Stimulated activated CD8-positive, alpha-beta memory T cell treated with anti-CD3 and anti-CD28 coated beads, Interleukin-2, amount 100 ng/mL, for 1 hour (primary cell): ENCODE measurements at places on chromosomes 1 and 21.

- DNase-seq: no peak
Measured at GRCh38 chr1:160674415-160674814, 27.6 kb upstream of the SLAMF1 start.

DNA sequence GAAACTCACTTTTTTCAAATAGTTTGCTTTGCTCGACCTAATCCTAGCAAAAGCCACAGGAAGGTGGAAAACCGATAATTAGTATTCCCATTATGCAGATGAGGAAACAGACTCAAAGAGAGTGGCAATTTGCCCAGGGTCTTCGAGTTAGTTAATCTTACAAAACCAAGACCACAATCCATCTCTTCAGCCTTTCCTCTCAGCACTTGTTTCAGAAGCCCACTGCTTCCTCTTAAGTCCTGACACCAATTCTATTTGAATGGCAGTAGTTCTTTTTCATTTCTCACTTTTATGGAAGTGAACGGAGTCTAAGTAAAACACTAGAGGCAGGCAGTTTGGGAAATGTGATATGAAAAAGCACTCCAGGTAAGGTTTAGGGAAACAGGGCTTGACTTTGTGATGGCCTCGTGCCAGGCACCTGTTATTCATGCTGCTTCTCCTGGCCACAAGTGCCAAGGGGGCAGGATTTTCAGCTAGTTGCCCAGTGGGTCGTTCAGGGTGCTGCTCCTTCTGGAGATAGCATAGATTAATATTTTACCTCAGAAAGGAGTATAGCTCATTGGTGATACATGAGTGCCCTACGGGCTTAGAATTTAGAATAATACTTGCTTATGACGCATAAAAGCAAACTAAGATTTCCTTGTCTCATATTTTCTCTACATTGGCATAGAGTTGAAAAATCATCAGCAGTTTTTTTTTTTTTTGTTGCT is 76.6 kb upstream of the NRIP1 start:
- DNase-seq: no peak

DNA sequence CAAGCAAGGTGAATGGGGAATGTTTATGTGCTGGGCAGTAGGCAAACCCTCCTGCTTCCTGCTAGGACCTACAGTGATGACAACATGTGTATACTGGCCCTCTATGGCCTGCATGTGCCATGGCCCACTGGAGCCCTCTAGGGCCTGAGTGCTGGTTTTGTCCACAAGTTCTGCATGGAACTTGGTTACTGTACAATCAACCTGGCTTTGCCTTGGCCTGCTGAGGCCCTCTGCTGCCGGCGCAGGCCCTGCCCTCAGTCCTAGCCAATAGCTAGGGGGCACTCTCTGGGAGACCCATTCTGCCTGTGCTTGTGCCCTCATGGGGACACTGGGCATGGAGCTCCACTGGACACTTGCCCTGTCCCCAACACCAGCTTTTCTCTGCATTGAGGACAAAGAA is 138.6 kb upstream of the NGF start:
- no peak for DNase-seq

GRCh38 chr1:14955976-14956375 is 197.6 kb upstream of the TMEM51 start:
- DNase-seq: no peak

GRCh38 chr1:25718732-25719131 is 81.3 kb upstream of the SELENON start:
- DNase-seq: no peak

GRCh38 chr1:9014475-9015375 is 11.5 kb downstream of the SLC2A7 start:
- no peak for DNase-seq

- no peak for DNase-seq
Measured at GRCh38 chr1:185961664-185962063, 227.5 kb downstream of the HMCN1 start.

DNA sequence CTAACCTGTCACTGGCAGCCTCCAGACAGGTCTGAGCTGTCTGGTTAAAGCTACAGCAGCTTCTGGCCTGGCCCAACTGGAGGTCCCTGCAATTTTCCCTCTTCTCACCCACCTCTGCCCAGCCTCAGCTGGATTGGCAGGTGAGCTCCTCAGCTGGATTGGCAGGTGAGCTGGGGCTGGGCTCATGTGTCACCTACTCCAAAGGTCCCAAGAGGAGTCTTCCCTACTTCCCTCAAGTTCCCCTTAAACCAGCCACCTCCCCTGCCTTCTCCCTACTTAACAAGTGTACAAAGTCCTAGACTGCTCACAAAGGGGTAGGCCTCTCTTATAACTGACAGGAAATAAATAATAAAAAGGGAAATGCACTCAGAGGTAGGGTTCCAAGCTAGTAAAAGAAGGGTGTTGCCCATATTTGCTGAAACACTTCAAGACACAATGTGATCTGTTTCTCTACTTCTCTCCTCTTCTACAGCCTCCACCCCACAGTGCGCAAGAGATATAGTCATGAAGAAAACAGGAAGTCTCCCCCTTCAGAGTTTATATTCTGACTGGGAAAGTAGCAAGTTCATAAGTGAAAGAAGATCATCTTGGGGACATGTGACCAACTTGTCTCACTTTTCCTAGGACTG is at the start of gene GPA33:
Gene GPA33 (minus strand): TSS at position 64 of the 629 bp plus-strand sequence. CDS start 90 bp downstream, outside the sequence.
- DNase-seq: no peak

DNA sequence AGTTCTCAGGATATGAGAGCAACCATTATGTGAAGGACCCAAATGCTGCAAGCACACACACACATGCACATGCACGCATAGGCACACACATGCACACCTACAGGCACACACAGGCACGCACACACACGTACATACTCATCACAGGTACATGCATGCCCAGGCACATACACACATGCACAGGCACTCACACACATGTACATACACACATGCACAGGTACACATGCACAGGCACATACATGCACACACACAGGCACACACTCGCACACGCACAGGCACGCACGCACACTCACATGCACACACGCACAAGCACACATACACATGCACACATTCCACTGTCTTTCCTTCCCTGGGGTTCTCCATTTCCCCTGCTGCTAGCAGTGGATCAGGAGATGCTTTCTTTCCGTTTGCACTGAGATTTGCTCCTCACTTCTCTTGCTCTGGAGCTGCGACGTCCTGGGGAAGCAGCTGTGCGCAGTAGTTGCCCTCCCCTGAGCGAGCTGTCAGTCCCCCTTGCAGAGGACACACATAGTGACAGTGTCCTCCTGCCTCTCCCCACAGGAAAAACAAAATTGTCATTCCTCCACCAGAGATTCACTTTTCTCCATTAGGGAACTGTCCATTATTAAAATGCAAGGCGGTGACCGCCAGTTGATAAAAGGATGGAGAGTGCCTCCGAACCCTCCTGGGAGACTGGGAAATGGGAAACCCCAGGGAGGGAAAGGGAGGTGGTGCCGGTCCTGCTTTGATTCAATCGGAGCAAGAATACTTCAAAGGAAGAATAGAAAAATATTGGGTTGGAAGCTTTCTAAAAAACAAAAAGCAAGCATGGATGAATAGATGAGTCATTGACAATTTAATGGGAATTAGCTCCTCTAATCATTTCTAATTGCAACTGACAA is 69.5 kb downstream of the WDR4 start:
- DNase-seq: no peak

DNA sequence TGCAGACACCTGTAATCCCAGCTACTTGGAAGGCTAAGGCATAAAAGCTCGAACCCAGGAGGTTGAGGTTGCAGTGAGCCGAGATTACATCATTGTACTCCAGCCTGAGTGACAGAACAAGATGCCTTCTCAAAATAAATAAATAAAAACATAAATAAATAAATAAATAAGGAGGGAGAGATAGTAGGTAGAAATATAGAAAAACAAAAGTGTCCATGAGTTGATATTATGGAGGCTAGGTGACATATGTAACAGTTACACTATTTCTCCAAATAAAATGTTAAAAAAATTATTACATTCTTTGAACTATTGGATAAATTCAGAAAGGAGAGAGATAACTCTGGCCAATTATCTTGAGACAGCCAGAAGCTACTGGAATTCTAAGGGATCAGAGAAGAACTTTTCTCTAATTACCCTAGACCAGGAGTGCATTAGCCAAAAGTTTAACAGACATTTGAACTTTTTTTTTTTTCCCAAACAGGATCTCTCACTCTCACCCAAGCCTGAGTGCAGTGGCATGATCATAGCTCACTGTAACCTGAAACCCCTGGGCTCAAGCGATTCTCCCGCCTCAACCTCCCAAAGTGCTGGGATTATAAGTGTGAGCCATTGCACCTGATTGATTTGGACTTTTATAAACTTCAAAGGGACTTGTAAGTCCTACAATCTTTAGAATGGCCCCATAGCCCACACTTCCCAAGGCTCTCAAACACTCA is 17.6 kb downstream of the SYNJ1 start:
- no peak for DNase-seq

- DNase-seq: no peak
Measured at GRCh38 chr1:87894062-87894461, 565.4 kb downstream of the LMO4 start.

- DNase-seq: no peak
Measured at GRCh38 chr1:247338723-247339275, 7.1 kb upstream of the ZNF496 start.

- no peak for DNase-seq
Measured at GRCh38 chr1:60130703-60131102, 57.1 kb upstream of the C1orf87 start.

DNA sequence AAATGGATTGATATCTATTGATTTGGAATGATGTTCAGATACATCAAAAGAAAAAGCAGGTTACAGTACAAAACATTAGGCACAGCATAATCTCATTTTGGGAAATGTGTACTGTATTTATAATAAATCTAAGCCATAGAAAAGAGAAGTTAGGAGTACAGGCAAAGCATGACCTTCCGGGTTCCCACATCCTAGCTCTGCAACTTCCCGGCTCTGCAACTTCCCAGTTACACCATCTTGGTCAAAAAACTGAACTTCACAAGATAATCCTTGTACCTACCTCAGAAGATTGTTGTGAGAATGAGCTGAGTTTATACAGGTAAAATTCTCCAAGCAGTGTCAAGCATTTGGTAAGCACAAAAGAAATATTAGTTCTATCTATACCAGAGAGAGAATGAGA is 21.7 kb upstream of the SLC44A3 start:
- DNase-seq: no peak

DNA sequence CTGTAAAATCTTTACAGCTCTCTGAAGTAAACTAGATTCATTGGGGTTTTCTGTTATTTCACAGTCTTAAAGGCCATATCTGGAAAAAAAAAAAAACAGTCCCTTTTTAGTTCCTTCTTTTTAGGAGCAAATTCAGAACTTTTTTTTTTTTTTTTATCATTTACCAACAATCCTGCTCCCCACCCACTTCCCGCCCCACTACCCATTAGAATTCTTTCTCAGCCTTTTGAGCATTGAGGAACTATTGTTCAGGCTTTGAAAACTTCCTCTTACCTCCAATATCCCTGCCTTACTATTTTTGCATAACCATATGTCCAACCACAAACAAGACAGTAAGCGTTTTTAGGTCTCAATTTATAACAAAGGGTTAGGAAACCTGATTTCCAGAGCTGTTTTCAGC is 330.1 kb downstream of the PLPP3 start:
- DNase-seq: no peak

DNA sequence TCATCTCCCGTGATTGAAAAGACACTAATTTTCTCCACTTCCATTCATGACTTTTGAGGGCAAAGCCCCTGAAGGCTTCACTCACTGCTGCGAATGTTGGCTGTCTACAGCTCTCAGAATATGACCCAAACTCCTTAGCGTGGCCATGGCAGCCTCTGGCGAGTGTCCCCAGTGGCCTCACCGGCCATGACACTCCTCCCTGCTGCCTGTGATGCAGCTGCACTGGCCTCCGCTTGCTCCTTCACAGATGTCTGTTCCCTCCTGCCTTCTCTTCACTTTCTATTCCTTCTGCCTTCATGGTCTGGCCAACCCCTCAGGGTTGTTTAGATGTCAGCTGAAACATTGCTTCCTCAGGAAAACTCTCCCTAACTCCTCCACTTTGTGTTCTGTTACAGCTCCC is 30.8 kb upstream of the PTPRF start:
- no peak for DNase-seq

- DNase-seq: no peak
Measured at GRCh38 chr1:182189535-182190066, 128.1 kb upstream of the ZNF648 start.

DNA sequence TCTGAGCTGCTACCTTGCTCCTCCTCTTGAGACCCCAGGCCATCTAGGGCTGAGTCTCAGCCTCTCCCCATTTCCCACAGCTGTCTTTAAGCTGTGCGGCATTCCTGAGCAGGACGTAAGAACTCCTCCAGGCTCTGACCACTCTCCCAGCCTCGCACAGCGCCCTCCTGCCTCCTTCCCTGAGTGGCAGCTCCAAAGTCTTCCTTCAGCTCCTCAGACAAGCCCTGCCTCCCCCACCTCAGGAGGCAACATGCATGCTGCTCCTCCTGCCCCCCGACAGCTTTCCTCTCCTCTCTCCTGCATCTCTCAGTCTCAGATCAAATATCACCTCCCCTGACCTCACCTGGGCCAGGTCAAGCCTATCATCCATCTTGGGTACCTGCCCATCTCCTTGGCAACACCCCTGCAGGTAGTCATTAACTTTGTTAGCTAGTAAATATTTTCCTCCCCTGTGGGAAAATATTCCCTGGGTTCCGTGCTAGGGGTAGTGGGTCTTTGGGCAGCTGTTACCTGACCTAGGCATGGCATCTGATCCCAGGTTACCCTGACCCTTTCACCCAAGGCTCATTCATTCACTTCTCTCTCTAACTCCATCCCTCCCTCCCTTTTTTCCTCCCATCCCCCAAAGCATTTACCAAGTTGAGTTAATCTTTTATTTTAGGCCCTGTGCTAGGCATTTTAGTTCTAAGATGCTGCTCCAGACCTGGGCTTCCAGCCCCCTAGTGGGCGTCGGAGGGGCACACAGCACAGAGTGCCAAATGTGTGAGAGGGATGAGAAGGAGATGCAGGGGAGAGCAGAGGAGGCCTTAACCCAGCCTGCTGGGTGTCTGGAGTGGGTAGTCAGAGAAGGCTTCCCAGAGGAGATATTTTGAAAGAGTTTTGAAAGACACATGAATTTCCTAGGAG is 419.9 kb downstream of the PTPRU start:
- DNase-seq: no peak

DNA sequence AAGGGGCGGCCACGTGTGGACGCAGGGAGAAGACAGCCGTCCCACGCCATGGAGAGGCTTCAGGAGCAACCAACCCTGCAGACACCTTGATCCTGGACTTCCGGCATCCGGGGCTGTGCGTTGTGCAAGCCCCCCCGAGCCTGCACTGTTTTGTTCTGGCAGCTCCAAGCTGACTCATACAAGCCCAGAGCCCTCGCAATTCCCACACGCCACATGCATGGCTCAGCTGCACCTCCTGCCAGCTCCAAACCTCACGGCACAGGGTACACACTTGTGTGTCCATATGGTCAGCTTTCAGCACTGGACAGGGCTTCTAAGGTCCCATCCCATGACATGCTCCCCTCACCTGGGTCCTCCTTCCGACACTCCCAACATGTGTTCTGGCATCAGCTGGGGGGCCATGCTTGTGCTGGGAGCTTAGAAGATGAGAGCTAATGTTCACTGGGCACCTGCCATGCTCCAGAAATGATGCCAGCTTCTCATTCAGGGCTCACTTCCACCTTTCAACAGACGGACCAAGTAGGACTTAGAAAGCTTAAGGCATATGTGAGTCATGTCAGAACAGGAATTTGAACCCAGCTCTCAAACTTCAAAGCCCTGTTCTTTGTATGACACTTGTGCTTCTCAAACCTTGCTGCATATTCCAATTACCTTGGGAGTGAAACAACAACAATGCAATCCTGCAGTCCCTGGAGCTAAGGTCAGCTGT is 137.3 kb downstream of the PGBD5 start:
- DNase-seq: no peak

GRCh38 chr1:25685938-25686665 is 69.5 kb downstream of the MAN1C1 start:
- no peak for DNase-seq
